ENCODE measurements at places on chromosomes 1 and 21.

DNA sequence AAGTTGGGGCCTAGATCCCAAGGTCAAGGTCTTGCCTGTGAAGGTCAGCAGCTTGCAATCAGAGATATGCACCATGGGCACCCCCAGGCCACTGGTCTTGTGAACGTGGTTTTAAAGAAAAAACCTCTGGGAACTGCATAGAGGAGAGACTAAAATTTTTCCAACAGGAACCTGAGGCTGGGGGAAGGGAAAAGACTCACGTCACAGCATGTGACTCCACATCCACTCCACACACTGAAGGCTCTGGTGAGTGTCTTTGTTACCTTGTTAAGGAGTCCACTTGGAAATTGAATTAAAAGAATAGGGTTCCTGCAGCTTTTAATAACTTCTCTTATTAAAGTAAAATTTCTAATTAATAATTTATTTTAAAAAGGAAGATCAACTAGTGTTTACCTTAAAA lies 224.9 kb downstream of the DAB1 start:
- no peak for DNase-seq

DNA sequence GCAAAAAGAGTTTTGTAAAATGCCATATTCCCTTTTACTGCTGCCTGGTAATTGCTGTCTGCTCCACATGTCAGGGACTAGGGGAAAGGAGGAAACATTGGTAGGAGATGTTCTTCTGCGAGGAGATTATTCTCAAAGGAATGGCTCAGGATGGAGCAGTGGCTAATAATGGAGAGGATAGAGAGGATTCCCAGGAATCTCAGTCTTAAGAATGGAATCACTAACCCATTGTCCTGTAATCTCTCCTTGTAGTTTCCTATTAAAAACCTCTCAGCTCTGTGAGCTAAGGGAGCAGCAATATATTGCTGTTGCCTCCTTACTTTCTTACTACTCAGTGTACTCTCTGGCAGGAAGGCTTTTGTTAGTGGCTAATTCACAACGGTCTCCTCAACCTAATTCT lies 175.4 kb downstream of the HS2ST1 start:
- no peak for DNase-seq

DNA sequence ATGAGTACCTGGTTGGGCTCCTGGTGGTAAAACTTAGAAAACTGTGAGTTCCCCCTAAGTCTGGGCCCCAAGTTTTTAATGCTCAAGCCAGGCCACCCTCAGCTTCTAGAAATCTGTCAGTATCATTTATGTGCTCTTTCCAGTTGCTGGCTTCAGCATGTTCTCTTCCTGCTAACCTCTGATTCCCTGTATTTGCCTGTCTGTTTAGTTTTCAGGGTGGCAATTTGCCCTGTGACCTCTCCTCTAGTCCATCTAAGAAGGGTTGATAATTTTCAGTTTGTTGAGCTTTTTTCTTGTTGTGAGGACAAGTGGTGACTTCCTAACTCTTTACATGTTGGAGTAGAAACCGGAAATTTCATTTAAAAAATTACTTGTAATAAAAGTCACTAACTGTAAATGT lies 16.0 kb upstream of the S100A10 start:
- DNase-seq: no peak

DNA sequence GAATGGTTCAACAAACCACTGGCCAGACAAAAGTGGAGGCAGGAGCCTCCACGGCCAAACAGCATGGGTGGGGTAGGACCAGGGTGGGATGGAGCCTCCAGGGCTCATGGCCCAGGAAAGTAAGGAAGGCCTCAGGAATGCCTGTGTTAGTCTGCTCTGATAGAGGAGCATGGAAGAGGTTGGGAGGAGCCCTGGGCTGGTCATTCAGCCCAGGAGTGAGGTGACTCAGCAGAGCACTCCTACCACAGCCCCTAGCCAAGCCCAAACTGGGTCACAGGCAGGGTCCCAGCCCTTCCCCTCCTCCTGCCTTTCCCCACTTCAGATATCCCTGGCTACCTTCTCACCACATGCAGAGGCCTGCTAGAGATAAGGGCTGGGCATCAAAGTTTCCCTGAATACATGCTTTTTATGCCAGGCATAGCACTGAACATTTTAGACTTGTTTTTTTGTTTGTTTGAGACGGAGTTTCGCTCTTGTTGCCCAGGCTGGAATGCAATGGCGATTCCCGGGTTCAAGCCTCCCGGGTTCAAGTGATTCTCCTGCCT lies 3.1 kb upstream of the SHISA4 start:
- DNase-seq: no peak

DNA sequence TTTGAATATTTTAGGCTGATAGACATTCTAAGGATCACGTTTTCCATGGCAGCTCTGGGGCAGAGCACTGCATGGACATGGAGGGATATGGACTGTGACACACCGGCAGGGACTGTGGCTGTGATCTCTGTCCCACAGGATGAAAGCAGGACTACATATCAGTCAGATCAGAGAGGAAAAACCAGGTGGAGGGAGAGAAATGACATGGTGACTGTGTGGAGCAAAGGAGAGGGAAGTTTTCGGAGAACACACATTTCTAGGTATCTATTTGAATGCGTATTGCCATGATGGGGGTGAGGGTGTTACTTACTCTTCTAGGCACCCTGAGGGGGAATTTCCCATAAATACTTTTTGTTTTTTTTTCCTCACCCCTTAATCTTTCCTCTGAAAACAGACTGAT lies 3.2 kb upstream of the CD1C start:
- DNase-seq: no peak

DNA sequence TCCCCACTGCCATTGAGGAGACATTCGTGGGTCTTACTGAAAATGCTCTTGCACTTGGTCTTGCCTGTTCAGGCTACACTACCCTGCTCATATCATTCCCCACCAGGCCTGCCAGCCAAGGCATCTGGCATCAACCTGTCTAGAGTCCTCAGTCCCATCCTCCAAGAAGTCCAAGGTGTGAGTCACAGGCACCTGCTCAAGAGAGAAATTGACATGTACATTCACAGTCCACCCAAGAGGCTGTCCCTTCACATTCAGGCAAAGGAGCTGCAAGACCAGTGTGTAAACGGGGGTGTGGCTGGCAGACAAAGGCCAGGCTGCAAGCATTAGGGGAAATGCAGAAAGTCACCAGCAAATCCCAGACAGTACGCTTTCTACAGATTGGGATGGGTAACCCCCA lies 13.1 kb upstream of the PLA2G2C start:
- no peak for DNase-seq

DNA sequence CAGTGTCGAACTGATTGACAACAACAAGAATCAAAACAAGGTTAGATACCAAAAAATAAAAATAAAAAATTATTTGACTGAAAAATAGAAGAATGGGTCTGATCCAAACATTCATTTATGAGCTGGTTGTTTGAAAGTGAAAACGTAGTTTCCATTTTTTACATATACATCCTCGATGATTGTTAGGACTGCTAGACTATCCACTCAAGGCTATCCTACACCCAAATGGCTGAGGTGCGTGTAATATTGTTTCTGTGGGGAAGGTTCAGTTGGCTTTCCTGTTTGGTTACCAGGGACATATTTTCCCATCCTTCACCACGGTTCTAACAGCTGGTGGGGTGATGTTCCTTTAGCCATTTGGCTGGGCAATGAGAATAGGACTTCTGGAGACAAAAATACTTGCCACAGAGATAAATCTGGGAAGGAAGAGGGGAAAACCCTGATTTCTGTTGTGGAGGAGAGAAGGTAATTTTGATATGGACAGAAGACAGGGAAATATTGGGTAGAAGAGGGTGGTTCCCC lies 66.3 kb downstream of the MAP3K7CL start:
- no peak for DNase-seq

DNA sequence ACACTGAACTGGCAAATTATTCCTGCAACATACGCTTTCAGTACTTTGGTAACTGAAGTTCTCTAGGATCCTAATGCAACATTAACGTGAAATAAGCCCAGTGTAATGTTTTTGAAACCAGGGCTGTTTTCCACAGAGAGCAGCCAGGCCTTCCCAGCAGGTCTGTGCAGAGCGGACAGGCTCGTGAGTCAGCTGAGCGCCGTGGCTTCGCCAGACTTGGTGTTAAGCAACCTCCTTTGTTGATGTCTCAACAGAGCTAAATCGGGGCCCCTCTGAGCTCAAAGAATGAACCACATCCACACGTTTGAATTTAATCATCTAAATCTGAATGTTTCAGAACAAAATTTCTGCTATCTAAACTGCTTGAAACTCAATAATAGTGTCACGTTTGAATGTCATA lies 181.8 kb upstream of the FMN2 start:
- DNase-seq: no peak

GRCh38 chr1:67460676-67461500 lies 30.7 kb upstream of the SERBP1 start:
- no peak for DNase-seq

GRCh38 chr1:70442490-70442889 lies 31.4 kb downstream of the CTH start:
- no peak for DNase-seq

GRCh38 chr1:111631502-111631901 lies 11.9 kb downstream of the RAP1A start:
- DNase-seq: no peak

- DNase-seq: no peak
These were observed 3.8 kb downstream of the COQ8A start for GRCh38 chr1:226943927-226944326.

- no peak for DNase-seq
These were observed 96.4 kb upstream of the C1orf105 start for GRCh38 chr1:172324086-172324485.

DNA sequence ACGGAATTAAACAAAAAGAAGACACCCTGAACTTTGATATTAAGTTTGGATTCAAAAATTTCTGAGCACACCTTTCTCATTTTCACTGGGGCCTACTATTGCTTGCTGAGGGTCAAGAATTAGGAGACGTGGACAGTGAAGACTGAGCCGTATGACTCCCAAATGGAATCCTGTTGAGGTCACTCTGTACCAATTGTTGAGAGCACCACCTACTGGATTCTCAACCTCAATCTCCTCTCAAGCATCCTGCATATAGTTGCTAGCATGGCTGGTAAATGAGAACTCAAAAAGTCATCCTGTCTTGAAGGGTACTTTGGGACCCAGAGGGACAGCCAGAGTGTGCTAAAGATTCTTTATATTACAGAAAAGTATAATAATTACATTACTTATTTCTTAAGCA lies 20.2 kb upstream of the MTR start:
- DNase-seq: no peak

GRCh38 chr1:43938383-43938782 lies 4.8 kb downstream of the ARTN start:
- no peak for DNase-seq

DNA sequence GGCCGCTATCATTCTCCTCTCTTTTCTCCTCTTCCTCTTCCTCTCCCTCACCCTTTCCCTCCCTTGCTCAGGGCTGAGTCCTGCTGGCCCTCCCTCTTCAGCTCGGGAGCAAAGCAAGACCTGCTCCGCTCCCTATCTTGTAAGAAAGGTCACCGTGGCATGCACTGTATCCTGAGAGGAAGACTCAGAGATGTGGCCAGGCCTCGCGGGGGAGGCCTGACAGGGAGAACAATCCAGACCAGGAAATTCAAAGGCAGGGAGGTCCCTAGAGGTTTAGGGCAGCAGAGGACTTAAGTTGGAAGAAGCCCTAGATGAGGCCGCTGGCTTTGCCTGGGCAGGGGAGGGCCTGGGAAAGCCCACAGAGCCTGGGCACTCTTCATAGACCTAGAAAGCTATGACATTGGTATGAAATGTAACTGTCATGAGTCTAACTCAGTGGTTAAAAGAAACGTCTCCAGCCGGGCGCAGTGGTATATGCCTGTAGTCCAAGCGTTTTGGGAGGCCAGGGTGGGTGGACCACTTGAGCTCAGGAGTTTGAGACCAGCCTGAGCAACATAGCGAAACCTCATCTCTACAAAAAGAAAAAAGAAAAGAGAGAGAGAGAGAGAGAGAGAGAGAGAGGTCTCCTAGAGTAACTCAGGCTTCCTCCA lies 14.6 kb upstream of the PTAFR start:
- no peak for DNase-seq

GRCh38 chr1:169460191-169460833 lies 25.4 kb downstream of the SLC19A2 start:
- DNase-seq: no peak

DNA sequence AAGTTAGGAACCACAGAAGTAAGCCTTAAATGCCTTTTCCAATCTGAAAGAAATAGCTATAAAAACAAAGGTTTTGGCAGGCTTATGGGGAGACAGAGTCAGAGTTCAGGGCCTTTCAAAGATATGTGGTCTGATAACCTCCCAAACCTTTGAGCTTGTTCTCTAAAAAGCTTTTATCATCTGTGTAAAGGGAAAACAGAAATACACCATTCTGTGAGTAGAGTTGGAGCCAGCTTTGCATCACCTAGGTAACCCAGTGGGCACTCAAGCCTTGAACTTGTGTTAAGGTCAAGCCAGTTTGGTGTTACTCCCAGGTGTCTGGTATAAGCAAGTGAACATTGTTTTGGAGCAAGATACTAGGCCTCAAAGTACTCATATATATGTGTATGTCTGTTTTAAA lies 50.1 kb downstream of the LAMC1 start:
- no peak for DNase-seq

GRCh38 chr21:31656199-31657095 lies 3.0 kb upstream of the SOD1 start:
- no peak for DNase-seq

DNA sequence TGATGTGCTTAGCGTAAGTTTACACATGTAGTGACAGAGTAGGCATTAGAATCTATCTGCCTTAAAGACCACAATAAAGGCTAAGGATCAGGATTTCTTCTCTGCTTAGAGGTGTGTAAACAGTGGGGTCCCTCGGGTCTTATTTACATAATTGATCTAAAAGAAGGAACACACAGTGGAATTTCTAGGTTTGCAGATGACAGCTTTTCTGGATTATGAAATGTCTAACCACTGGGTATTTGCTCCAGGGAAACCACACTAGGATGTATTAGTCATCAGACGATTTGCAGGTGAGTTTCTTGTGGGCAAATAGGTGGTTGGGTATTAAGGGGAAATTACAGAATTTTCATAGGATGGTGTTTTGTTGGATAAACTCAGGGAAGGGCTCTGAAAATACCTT lies 5.8 kb downstream of the LRRC8D start:
- DNase-seq: no peak

DNA sequence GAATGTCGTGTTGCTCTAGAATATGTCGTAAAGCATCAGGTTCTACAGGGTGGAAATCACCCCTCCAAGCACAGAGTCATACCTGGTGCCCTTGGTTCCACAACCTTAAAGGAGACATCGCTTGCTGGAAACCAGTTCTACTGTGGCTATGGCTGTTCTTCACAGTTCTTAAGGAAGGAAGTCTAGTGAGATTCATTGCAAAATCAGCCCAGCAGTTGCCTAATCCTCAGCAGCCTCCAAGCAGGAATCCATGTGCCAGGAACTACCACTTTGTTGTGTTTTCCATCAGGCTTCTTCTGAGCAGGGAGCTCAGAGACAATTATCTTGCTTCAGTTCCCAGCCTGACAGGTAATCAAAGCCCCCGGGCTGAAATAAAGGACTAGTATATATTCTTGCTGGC lies 45.0 kb upstream of the SLC35F3 start:
- DNase-seq: no peak

Measured in stimulated activated CD8-positive, alpha-beta memory T cell treated with anti-CD3 and anti-CD28 coated beads, Interleukin-4, amount 100 ng/mL, for 4 hours (primary cell).